ENCODE measurements at places on chromosomes 5 and 9.

DNA sequence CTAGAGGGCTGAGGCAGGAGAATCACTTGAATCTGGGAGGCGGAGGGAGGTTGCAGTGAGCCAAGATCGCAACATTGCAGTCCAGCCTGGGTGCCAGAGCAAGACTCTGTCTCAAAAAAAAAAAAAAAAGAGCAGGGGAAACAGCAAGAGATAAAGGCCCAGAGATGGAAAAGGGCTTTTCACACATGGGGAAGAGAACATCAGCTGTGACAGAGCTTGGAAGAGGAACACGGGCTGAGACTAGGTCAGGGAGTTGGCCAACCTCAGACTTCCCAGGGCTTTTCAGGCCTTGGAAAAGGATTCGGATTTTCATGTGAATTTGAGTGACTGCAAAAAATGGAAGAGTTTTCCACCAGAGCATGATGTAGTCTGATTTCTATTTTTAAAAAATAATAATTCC, 232.0 kb upstream of the NFIL3 start:
- no peak for DNase-seq

DNA sequence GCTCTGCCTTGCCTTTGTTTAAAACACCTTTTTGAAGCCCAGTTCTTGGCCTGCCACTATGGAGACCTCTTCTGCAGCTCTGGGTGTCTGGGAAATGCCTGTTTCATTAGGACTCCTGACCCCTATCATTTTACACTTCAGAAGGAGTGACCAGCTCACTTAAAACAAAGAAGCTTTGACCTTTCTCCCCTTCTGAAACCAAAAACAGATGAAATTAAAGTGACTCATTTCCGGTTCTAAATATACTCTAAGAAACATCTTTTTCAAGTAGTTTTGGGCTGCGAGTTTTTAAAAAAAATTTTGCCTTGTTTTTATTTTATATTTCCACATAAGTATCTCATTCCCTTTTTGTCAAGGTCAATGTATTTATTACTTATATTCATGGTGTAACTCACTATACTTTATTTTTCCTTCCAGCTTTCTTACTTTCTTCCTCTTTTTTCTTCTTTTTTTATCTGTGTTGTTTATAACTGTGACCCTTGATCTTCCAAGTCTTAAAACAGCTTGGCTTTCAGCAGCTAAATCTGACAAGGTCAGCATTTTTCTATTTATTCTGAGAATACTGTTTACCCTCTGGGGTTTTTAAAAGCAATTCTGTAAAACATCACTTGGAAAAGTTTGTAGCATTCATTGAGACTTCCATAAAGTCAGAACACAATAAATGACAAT, 672.9 kb downstream of the NR2F1-AS1 start:
- no peak for DNase-seq

GRCh38 chr5:93096561-93096960, 484.5 kb downstream of the NR2F1-AS1 start:
- no peak for DNase-seq

GRCh38 chr5:160699301-160699700, 152.7 kb downstream of the ATP10B start:
- DNase-seq, result no peak

GRCh38 chr5:142901476-142902185, 131.5 kb downstream of the ARHGAP26 start:
- no peak for DNase-seq

DNA sequence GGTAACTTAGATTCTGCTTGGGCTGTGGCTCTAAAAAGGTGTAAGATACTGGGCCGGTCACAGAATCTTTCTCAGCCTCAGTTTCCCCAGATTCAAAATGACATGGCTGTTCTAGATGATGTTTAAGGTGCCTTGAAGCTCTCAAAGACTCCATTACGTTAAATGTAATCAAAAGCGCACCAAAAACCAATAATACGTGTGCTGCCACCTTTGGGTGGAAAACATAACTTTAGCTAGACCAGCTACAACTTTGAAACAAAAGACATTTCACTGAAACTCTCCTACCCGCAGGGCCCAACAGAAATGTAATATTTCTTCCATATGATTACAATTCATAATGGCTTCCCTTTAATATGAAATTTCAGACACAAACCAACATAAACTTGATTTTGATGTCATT, 35.0 kb upstream of the PCSK5 start:
- no peak for DNase-seq

DNA sequence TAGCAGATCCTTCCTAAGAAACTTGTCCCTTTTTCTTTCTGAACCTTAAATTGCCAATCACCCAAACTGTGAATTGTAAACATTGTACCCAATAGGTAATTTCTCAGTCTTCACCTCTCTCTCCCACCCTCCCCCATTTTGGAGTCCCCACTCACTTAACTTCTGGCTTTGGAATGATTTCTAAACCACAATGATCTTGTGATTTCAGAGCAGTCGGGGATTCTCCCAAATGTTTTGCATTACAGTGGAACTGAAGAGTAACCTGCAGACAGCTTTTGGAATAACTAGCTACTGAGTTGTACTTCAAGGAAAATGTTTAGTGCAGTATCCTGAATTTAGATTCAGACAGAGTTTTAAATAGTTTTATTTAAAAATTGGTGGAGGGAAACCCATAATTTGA, 19.2 kb downstream of the SLC27A6 start:
- DNase-seq, result no peak

DNA sequence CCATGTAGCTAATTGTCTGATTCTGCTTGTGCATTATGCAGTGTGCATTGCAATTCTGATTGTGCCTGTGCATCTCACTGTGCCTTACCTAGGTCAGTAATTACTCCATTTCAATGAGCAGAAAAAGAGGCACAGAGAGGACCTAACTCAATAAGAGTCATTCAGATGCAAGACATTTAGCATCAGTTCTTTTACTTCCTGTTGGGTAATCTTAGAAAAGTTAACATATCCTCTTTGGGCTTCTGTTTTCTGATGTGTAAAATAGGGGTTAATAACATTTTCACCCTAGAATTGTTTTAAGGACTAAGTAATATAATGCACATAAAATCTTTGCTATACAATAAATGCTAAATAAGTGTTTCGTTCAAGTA, 7.0 kb upstream of the DCTN4 start:
- DNase-seq, result no peak

DNA sequence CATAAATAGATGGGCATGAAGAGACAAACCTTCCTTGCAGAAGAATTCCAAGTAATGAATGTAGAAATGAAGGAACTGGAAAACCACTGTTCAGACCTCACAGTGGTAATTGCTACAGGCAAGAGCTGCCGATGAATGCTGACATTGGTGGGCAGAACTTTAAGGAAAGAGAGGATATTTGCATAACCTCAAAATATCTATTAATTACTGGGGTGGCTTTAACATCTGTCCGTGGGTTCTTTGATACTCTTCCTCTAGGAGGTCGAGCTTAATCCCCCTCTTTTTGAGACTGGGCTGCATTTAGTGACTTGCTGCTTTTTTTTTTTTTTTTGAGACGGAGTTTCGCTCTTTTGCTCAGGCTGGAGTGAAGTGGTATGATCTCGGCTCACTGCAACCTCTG, 34.7 kb downstream of the LAMC3 start:
- DNase-seq, result no peak

DNA sequence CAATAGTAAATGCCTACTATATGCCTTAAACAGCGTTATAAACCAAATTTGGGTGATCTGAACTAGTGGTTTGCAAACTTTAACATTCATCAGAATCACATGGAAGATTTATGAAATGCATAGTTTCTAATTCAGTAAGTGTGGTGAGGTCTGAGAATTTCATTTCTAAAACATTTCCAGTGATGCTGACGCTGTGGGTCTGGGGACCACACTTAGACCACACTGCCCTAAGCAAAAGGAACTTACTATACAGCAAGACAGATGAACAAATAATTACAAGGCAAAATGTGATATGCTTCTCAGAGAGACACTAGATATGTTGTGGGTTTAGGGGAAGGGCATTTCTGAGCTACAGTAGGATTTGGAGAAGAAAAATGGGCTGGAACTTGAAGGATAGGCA, 72.6 kb downstream of the OXCT1 start:
- no peak for DNase-seq

GRCh38 chr5:127830157-127830556, 127.0 kb downstream of the CCDC192 start:
- DNase-seq, result no peak

DNA sequence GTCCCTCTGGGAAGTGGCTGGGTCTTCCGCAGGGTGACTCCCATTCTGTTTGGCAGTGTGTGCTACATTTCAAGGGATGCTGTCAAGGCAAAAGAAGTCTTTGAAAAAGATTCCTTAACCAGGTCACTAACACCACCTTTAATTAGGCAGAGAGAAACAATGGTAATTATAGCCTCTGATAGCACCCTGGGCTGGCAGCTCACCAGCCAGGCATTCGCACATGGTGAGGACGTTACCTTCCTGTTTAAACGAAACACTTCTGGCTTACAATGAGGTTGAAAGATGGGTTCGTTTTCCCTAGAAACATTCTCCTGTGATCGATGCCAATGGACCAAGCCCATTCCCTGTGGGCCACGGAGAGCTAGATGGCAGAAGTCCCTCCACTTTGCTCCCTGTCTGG, 230.1 kb upstream of the PANK3 start:
- DNase-seq, result no peak

DNA sequence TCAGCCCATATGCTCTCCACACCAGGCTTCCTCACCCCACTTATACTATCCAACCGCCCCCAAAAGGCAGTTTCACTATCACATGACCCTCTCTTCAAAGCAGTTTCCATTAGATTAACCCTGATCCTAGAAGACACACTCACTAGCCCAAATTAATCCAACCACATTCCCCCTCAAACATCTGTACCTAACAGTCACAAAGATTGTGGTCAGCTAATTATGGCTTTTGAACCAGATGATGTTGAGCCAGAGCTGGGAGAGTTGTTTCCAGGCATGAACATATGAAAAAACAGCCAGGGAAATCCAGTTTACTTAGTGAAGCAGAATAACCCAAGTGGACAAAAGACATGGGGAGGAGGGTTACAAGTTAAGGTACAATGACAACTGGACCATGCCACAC, 131.2 kb downstream of the SPOCK1 start:
- no peak for DNase-seq

GRCh38 chr5:142063878-142064331, 44.7 kb upstream of the NDFIP1 start:
- DNase-seq, result no peak

DNA sequence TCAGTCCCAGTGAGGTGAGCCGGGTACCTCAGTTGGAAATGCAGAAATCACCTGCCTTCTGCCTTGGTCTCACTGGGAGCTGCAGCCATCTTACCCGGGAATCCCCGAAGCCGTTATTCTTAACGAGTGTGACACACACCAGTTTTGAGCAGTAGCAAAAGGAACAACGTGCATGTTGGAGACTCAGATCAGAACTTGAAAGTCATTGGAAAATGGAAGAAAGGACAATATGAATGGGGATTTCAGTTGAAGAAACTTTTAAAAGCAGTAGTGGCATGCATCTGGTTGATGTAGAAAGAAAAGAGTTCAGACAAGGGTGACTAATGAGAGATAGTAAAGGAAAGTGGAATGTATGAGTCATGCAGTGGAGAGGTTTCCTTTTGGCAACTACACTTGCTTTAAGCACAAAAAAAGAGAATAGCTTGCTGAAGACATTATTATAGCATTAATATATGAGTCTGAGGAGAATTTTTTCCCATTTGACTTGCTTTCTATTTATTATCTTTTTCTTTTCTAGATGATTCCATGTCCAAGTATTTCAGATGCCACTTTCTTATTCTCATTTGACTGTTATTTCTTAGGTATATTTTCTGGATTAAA, 44.4 kb upstream of the ANKDD1B start:
- DNase-seq, result no peak

GRCh38 chr5:147267082-147267832, 32.4 kb downstream of the STK32A start:
- no peak for DNase-seq

DNA sequence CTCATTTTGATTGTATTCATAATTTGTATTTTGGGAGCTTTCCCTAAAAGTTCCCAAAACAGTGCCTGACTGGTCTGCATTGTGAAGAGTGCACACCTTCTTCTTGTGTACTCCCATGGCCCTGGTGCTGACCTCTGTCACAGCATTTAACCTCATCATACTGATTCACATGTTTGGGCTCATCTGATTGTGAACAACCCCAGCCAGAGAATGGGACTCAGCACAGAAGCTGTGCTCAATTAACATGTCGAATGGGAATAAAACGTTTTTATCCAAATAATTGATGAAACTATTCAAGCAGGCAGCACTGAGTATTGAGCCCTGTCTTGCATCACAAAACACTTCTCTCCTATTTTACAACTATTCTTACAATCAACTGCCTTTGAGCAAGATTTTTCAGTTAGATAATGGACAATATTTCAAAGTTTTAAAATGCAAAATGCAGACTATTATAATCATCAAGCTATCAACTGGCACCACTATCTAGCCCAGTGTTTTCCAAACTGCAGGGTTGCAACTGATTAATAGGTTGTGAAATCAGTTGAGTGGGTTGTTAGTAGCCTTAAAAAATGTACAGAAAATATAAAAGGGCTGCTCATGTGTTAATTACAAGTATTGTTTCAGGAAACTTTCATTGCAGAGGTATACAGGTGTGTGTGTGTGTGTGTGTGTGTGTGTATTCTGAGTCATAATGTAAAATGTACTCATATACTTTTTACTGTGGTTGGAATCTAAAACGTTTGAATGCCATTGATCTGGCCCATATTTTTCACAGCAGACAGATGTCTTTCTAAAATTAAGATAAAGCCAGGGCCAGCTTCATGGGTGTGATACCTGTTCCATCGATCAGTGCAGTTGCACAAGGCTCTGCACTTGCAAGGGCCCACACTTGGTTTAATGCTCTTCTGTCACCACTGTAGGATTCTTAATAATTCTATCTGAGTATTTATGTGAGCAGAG, 190.5 kb downstream of the PIK3R1 start:
- DNase-seq, result no peak

GRCh38 chr5:40679913-40680681, at the start of gene PTGER4:
TSS of gene PTGER4 (plus strand) at chr5:40679915. CDS start at chr5:40680994, 1,079 bp downstream.
- DNase-seq, result no peak

DNA sequence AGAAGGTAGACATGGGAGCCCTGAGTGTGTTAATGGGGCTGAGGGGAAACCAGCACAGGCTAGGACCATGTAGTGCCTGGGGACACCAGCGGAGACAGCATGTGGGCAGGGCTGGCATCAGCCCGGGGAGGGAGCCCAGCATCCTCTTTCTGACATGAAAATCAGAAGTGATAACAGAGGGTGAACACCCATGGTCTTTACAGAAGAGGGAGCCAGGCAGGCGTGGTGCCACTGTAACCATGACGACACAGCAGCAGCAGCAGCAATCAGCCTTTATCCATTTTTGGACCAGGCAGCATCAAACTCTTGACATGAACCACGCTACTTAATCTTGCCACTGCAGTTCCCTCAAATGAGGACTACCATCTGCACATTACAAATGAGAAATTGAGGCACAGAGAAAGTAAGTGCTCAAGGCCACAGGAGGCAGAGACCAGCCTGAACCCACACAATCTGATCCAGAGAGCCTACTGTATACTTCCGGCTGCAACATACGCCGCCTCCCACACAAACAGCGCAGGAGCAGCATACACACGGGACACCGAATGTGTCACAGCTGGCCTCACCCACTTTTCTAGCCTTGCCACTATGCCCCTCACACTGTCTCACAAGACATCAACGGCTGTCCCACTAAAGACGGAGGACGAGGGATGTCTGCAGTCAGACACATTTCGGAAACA, 23.8 kb downstream of the CAMSAP1 start:
- DNase-seq, result no peak

- DNase-seq, result no peak
These were observed 58.7 kb upstream of the CTSL start for GRCh38 chr9:87667164-87667738.
